NCI-H1436 treated with DMSO at 0.1 percent for 48 hours (cell line): ENCODE measurements at places on chromosomes 7 and 10.

- no peak for DNase-seq
These were observed 294.6 kb upstream of the ZNF32 start for GRCh38 chr10:43943119-43943817.

- no peak for DNase-seq
These were observed 230.6 kb upstream of the GRB10 start for GRCh38 chr7:51013218-51013786.

GRCh38 chr7:69545175-69545574 is 53.1 kb upstream of the AUTS2 start:
- DNase-seq = no peak

DNA sequence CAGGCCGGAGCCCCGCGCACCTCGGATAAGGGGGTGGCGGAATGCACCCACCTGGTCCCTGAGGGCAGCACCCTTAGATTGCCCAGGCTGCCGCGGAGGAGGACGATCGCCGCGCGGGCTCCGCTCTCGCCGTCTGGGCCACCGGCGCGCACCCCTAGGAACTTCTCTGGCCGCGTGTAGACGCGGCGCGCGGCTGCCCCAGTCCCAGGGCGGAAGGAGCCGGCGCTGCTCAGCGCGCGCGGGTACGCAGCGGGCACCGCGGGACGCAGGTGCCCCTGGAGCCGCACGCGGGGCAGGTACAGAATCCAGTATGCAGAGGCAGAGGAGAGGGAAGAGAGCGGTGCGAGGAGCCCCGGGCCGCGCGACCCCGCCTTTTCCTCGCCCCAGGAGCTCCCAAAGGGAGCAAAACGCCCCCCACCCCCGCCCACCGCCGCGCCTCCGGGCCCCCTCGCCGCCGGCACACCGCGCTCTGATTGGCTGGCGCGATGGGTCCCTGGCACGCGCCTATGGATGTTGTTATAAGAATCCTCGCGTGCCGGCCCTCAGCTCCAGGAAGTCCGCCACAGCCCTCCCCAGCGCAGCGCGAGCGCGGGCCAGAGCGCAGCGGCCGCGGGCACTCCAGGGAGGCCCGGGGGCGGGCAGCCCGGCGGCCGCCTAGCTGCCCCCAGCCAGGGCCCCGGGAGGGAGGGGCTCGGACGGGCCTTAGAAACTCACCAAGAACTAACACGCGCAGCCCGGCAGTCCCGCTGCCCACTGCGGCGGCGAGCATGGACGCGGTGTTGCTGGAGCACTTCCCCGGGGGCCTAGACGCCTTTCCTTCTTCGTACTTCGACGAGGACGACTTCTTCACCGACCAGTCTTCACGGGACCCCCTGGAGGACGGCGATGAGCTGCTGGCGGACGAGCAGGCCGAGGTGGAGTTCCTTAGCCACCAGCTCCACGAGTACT is at the start of gene PTF1A:
Gene PTF1A, plus strand, starts transcription at position 549 of the 948 bp plus-strand sequence. Its CDS starts 219 bp downstream, at position 768.
- no peak for DNase-seq
